SK-N-DZ (cell line): ENCODE measurements at places on chromosomes 6 and 20.

DNA sequence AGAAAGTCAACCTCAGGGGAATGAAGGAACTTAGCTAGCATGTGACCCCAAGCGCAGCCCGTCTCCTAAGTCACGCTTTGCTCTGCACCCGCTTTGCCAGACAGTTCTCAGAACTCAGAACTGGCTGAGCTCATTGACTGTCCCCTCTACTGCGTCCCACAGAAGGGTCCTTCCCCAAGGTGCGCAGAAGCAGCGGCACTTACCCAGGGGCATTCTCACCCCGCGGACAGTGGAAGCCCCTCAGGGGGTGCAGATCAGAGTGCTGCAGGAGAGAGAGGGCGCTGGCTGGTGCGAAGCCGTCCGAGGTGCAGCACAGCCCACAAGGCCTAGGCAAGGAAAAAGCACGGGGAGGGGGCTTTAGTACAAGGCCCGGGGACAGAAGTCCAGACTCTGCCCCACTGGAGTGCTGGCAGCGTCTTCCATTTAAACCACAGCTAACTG lies 807 bp downstream of the SNHG17 start:
- no peak for DNase-seq

GRCh38 chr6:150336299-150336698 lies 32.5 kb upstream of the IYD start:
- DNase-seq: no peak

GRCh38 chr6:150635906-150636514 lies 36.3 kb downstream of the PLEKHG1 start:
- DNase-seq: no peak

DNA sequence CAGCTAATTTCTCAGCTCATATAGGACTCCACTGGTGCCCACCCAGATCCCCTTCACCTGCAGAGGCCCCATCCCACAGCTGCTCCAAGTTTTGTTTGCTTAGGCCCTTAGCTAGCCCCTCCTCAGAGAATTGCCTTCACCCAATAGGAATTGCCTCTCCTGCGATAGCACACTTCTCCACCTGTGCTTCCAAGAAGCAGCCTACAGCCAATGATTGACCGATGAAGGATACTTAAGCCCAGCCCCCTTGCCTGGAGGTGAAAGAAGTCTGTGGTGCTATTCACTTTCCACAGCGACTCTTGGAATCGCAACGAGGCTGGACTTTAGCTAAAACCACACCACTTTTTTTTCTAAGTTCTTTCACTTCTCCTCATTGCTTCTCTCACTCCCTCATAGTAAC lies 353.2 kb upstream of the BTBD3 start:
- no peak for DNase-seq

DNA sequence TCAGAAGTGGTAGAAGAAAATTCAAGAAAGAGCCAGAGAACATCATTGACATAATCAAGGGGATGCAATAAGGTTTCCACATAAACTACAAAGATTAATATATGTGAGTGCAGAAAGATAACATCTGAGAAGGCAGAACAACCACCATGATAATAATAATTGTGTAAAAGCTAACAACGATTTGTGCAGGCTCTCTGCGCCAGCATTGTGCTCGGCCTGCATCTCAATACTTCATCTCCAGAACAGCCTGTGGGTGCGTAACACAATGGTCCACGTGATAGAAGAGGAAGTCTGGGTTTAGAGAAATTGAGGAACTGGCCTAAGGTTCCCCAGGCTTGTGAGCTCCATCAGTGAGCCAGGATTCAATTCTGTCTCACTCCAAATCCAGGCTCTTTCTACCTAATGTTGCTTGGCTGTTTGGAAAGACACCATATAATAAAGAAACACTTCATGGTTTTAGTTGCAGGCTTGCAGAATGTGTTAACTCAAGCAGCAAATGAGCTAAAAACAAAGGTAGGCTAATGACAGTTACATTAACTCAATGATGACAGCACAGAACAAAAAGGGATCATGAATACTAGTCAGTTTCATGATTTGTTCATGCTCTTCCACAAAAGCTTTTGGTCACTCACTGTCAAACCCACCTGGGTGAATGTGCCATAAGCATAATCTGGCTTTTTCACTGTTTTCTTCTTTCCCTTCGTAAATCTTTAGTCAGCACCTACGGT lies 71.2 kb downstream of the LY86 start:
- no peak for DNase-seq
